ENCODE measurements at places on chromosomes 3 and 15. TPM values are rescaled to one million over a fixed set of nuclear protein-coding genes. Genes with fewer than 3 reads are reported as not detected.

DUOX1 gene
- 3.1 TPM for polyA plus RNA-seq

DUOXA2 gene
- polyA plus RNA-seq: not detected

ADPRH gene
- 7.7 TPM for polyA plus RNA-seq

HYKK gene
- 8.7 TPM for polyA plus RNA-seq

SIDT1 gene
- polyA plus RNA-seq: 2.2 TPM

CCR9 gene
- 0.12 TPM for polyA plus RNA-seq

SPINK8 gene
- polyA plus RNA-seq: 0.37 TPM

TRIM42 gene
- polyA plus RNA-seq: not detected

GOLGA8H gene
- polyA plus RNA-seq: 0.74 TPM

GPR156 gene
- polyA plus RNA-seq: 2.9 TPM

SEMA6D gene
- 31.9 TPM for polyA plus RNA-seq

RARRES1 gene
- polyA plus RNA-seq: 11.3 TPM
